Renal cortical epithelial cell (primary cell): ENCODE measurements at places on chromosomes 7 and 10.
A peak's percentile ranks its signal among the peaks of the same experiment; 100 is the strongest.

GRCh38 chr7:68678196-68678595 is 920.1 kb upstream of the AUTS2 start:
- DNase-seq, result no peak

GRCh38 chr10:103284170-103284569 is 7.2 kb downstream of the INA start:
- DNase-seq, result peak; percentile 73

DNA sequence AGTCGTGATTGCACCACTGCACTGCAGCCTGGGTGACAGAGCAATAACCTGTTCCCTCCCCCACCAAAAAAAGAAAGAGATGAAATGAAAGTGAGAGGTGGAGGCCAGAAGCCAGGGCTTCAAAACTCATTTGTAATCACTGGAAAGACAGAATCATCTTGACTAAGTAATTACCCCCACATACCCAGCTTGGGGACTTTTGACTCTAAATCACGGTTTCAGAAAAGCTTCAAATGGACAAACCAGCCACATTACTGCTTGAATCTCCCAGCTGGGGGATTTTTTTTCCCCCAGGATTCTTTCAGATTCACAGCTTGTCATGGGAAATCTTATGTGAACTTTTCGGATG is 361.0 kb downstream of the FRMD4A start:
- no peak for DNase-seq

- peak; percentile 97 for DNase-seq
These were observed 14.1 kb downstream of the PDZD8 start for GRCh38 chr10:117360994-117361667.

GRCh38 chr7:18444826-18445225 is 50.7 kb upstream of the HDAC9 start:
- no peak for DNase-seq

DNA sequence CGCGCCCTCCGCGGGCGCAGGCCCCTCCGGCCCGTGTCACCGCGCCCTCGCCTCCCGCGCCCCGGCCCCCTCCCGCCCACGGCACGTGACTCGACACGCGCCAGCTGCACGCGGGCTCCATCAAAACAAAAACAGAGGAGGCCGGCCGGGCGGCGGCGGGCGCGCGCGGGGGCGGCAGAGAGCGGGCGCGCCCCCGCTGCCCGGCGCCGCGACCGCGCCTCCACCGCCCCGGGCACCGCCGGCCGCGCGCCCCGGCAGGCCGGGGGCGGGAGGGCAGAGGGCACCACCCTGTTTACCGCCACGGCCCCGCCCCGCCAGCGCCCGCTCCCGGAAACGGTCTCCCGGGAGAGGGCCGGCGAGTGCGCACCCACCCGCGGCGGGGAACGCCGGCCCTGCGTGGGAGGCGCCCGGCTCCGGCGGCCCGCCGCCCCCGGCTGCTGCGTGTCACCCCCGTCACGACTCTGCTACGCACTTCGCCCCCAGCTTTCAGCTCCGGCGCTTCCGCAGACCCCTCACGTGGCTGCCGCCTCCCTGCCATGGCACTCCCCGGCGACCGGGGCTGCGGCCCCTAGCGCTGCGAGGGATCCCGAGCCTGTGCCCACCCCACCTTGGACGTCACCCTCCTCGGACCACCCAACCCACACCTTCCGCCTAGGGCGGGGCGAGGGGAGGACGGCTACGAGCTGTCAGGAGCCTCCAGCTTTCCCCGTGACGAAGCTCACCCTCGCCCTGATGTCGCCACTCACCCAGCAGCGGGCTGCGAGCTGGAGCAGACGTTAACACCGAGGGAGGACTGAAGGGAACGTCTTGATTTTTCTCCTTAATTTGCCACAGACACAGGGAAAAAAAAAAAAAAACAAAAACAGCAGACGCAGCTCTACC is 221.6 kb upstream of the MKLN1 start:
- DNase-seq, result peak; percentile 55

DNA sequence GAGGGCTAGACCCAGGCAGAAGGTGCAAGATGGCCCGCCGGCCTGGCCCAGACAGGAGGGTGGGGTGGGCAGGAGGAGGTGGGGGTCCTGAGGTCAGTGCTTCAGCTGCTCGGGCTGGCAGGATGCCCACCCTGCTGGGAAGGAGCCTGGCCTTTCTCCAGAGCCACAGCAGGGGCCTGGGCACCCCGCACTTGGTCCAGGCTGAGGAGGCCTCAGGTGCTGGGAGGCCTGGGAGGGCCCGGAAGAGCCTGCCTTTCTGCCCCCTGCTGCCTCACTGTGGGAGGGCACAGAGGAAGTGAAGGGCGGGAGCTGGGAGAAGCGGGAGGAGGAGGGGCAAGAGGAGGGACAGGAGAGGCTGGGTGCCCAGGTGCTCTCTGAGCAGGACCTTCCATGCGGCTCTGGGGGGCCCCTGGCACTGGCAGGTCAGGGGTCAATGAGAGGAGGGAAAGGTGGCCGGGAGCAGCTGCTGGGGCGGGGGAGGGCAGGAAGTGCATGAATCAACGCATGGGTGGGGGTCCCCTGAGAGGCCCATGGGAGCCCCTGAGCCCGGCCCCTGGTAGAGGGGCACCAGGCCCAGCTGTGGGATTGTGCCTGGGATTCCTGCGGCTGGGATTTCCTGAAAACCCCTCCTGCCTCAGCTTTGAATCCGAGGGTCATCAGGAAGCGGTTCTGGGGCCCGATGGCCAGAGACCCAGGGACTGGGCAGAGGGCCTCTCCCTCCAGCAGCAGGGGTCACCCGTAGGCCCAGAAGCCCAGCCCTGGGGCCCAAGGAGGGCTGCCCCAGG is 49.9 kb downstream of the PWWP2B start:
- DNase-seq, result peak; percentile 46

DNA sequence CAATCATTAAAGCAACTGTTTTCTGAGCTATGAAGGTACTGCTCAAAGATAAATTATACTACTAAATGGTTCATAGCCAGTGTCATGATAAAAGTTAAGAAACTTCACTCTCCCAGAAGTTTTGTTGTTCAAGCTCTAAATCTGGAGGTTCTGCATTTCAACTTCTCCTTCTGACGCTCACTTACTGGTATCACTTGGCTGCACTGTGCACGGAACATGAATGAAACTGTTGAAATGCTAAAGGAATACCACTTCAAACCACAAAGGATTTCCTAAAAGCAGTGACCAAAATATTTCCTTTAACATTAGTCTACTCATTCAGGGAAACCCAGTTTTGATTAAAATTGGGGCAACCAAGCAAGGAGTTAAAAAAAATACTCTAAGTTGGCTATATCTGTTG is 93.6 kb downstream of the UBE2H start:
- DNase-seq, result no peak

GRCh38 chr7:155402941-155403340 is 55.0 kb upstream of the EN2 start:
- DNase-seq, result no peak

- DNase-seq, result peak; percentile 36
These were observed 53.5 kb downstream of the ABLIM1 start for GRCh38 chr10:114604357-114605130.

DNA sequence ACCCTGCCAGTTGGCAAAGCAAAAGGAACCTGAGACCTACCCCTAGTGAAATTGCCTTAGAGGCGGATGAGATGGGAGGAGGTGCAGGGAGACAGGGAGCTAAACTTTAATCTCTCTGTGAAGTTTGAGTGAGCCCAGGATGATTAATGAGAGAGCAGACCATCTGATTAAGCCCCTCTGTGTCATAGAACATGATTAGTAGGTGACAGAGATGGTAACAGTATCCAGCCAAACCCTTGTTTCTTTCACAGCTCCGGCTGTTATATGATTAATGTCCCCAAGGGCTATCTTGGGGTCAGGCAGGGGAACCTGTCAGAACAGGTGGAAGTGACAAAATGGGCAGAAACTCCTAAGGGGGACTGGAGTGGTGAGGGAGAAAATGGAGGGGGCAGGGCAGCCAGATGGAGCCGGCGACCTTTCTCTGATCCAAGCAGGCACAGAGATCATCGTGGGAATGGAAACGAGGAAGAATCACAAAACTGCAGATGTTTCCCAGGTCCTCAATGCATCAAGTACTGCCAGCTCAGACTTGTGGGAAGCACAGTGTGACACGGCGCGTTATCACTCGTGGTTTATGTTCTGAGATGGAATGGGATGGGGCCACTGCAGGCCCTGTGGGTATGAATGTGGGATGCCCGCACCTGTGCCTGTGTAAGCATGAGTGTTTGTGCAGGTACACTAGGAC is 684.2 kb downstream of the LRMDA start:
- DNase-seq, result no peak

- peak; percentile 70 for DNase-seq
These were observed 427.9 kb upstream of the CELF2 start for GRCh38 chr10:10589540-10590303.

DNA sequence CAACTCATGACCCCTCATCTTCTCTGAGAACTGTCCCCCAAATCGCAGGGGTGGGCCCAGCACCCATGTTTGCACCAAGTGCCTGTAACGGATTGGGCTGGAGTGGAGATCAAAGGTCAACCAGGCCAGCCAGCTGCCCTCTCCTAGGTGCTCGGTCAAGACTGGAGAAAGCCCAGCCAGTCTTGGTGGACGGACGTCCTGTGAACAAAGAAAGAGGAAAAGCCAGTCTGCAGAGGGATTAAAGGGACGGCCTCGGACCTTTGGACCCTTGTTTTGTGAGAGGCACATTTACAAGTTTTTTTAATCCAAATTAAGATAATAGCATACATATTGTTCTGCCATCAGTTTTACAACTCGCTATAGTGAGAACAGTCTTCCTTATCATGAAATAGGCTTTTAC is 31.7 kb upstream of the GALNTL5 start:
- no peak for DNase-seq

DNA sequence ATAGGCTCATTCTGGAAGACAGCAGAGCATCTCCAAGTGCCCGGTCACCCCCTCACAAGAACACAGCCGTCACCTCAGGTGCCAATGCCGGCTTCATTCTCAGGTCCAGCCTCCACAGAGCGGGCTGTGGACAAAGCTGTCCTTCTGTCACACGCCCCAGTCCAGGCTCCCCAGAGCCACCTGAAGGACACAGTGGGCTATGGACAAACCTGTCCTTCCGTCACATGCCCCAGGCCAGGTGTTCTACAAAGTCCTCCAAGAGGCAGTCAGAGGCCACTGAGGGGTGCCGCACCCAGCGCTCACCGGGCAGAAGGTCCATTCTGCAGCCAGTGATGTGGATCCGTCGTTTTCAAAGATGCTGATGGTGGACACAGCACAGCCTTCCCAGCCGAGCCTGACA is 173.2 kb upstream of the PPP2R2D start:
- no peak for DNase-seq

DNA sequence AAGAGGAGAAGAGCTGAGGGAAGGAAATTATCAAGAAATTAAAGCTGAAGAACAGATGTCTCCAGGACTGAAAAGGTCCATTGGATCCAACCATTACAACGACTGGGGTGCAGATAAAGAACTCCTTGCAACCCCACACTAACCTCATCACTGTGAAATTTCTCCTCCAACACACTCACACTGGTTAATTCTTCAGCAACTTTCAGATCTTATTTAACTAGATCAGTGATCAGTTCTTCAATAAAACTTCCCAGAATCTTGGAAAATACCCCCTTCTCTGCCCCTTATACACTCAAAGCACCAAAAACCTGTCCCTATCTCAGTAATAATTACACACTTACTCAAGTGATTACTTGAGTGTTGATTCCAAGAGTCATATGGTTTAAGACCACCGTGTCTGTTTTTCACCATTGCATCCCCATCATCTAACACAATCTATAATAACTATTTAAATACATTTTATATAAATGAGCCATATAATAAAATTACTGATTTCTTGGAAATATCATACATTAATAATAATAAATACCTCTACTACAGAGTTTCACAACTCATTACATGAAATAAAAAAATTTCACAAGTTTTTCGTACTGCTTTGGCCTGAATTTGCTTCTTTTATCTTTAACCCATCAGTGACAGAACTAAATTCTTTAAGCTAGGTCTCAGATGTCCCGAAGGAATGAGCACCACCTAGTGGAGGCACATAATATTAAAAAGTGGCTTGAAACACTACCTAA is 123.7 kb downstream of the MPP7 start:
- DNase-seq, result peak; percentile 54

DNA sequence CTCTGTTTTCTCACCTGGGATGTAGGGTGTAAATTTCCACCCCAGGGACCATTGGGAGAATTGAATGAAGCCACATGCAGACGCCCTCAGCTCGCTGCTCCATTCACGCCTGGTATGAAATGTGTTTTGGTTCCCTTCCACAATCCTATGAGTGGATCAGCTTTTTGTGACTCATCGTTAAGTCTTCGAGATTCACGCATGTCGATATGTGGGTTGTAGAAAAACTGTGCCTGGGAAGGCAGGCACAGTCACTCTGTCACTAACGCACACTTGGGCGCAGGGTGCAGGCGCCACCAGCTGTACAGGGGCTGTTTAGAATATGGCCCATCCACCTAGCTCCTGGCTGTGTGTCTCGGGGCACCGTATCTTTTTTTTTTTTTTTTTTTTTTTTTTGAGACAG is 64.2 kb upstream of the SH2B2 start:
- no peak for DNase-seq

DNA sequence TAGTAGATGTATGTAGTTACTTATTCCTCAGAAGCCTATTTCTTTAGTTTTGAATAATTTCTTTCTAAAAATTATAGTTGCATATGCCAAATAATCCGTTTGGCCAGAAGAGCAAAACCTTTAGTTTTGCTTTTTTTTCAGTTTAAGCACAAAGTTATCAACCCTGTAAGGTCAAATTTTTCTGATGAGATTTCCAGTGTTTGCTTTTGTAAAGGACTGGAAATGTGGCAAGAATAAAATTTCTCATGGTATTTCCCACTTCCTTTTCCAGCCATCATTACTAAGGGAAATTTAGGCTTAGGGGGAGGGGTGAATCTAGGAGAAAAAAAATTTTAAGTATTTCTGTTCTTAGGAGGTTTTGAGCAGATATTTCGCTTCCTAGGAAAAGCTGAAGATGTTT is 7.6 kb downstream of the CALD1 start:
- no peak for DNase-seq

DNA sequence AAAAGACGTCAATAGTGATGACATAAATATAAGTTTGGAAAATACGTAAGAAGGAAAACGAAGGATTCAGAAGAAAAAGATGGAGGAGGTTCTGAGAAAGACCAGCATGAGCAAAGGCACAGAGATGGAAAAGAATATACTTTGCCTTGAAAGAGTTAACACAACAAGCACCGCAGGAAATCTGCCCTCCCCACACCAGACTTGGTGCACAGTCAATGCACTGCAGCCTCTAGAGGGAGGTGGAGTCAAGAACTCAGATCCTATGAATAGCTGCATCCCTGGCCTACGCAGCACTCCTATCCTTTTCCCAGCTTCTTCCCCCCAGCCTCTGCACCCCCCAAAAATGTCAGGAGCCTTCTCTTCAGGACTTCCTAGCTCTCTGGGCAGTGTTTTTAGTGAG is 1370.6 kb upstream of the LRRTM3 start:
- DNase-seq, result no peak

GRCh38 chr7:137943132-137943551 is 58.7 kb downstream of the CREB3L2 start:
- DNase-seq, result no peak
